Posterior vena cava (tissue), 2 donors: ENCODE measurements at places on chromosomes 5 and 9. TPM values are rescaled to one million over a fixed set of nuclear protein-coding genes. Genes with fewer than 3 reads are reported as not detected.

DNA sequence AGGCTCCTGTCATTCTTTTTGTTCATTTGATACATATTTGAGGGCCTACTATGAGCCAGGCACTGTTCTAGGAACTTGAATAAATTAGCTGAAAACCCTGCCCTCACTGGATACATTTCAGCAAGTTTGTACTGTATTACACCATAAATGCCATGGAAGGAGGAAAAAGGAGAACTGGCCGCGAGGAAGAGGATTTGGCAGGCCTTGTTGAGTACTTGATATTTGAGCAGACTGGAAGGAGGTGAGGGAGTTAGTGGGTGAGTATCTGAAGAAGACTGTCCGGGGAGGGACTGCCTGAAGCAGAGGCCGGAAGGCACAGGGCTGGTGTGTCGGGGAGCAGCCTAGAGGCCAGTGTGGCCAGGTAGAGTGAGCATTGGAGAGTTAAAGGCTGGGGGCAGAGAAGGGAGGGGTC is 4.5 kb downstream of the SNX30 start:
- no peak for DNase-seq

DNA sequence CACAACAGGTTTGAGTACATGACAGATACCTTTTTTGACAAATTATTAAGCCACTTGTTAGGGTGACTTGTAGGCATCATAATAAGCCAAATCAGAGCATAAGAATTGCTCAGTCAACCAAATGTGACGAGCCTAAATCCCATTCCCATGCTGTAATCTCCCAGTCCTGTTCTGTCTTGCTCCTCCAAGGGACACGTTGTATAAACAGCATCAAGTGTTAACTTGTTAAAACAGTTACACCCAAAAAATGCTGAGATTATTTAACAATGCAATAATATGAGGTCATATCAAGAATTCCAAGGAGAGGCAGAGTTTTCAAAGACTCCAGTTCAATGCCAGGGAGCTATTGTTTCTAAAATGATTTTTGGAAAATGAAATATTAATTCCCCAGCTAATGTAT is 76.2 kb downstream of the SH3TC2 start:
- DNase-seq, result no peak

- DNase-seq, result no peak
These were observed 24.7 kb upstream of the NUDT12 start for GRCh38 chr5:103587185-103587748.

DNA sequence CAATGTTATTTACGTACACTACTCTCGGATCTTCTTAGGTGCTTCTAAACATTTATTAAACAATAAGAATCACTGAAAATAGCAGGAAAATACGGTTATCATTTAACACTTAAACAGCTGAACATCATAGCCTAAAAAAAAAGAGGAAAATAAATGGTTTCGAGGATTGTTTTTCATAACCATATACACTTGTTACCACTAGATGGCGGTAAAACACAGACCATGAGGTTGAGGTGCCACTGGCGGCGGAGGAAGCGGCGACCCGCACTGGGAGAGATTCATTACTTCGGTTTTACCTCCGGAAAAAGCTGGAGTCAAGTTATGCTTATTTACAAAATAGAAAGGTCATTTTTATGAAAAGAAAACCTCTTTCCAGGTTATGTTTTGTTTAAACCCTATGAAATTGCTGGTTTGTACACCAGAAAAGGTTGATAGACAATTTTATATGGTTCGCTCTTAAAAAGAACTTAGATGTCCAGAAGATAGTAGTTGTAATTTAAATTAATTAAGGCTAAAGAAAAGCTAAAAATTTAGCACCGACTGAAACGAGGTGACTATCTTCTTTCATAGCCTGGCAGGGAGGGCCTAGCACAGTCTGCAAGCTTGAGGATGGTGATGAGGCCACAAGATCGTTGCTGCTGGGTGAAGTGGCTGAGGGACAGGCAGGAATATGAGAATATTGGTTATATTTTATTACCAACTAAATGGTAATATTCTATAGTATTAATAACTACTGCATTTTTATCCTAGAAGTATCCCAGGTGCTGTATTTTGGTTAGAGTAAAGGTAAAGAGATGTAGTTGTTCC is 605.7 kb downstream of the RAB3C start:
- peak; percentile 90 for DNase-seq

DNA sequence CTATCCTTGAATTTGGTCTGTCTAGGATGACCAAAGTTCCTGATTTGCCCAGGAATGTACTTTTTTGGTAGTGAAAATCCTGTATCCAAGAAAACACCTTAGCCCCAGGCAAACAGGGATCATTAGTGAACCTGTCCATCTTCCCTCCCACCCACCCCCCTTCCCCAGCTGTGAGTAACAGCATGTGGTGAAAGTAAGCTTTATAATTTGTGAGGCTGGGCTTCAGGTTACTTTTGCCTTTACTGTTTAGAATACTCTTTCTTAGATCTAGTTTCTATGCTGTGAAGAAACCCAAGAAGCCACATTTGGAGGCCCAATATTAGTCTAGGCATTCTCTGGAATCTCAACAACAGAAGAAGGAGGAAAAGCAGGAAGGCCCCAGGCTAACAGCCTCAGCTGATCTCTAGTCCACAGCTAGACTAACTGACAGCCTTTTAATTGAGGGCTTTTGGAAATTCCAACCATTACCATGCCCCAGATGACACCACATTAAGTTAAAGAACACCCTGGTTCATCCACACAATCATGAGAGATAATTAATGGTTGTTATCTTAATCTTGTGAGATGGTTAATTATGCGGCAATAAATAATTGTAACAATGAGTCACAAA is 703.0 kb upstream of the NUDT12 start:
- no peak for DNase-seq

DBH gene
- total RNA-seq, result not detected

ADRA1B gene
- 4.2 TPM for total RNA-seq

B4GALT7 gene
- 17.6 TPM for total RNA-seq

HEMGN gene
- total RNA-seq, result 0.33 TPM

SPINK1 gene
- 1.3 TPM for total RNA-seq

ATP10B gene
- total RNA-seq, result not detected
